ENCODE measurements at places on chromosomes 4 and X. TPM values are rescaled to one million over a fixed set of nuclear protein-coding genes. Genes with fewer than 3 reads are reported as not detected.

Gene CPZ
- total RNA-seq = 12.2 TPM

Gene UGT2B11
- total RNA-seq = not detected

Gene ARMCX1
- total RNA-seq = 103 TPM

Gene PFKFB1
- 0.16 TPM for total RNA-seq

Gene SMIM10
- total RNA-seq = 5.7 TPM

Gene NEUROG2
- not detected for total RNA-seq

Gene P2RY4
- not detected for total RNA-seq

Gene LRIT3
- under 0.01 TPM for total RNA-seq

Gene CCDC160
- total RNA-seq = not detected

Gene NALF2
- not detected for total RNA-seq

Gene MAGEC1
- not detected for total RNA-seq

Gene MAD2L1
- total RNA-seq = 4.7 TPM

Gene PARM1
- total RNA-seq = 0.09 TPM

Gene GAGE12H
- total RNA-seq = not detected

Gene PRRG1
- 9.1 TPM for total RNA-seq

Gene SUPT20HL1
- 0.09 TPM for total RNA-seq

Gene TLL1
- not detected for total RNA-seq

Gene ZFP42
- under 0.01 TPM for total RNA-seq

Gene FANCB
- total RNA-seq = 3.2 TPM

Gene GPR101
- not detected for total RNA-seq

Gene XG
- total RNA-seq = 6.1 TPM

Gene FLNA
- 1,283 TPM for total RNA-seq

Gene ADH6
- total RNA-seq = not detected

Gene AREG
- total RNA-seq = 0.26 TPM

Gene GSPT2
- total RNA-seq = 4.6 TPM

Gene FGF5
- 2.7 TPM for total RNA-seq

Gene CSAG3
- not detected for total RNA-seq

Gene EVC
- 42.9 TPM for total RNA-seq

Gene ETDB
- total RNA-seq = not detected

Gene PLK4
- total RNA-seq = 3.5 TPM

Gene PLP1
- total RNA-seq = 0.26 TPM

Gene HELT
- total RNA-seq = not detected

Gene S100G
- total RNA-seq = not detected

Gene IGSF1
- not detected for total RNA-seq

Gene TRIM60
- not detected for total RNA-seq

Gene GIMD1
- total RNA-seq = not detected

Gene SLC49A3
- 5.2 TPM for total RNA-seq

Gene TMSB15C
- 2.0 TPM for total RNA-seq

Gene GPR143
- not detected for total RNA-seq

Gene TAF7L
- 0.95 TPM for total RNA-seq

Gene TRIM75
- total RNA-seq = not detected

Gene TMEM144
- total RNA-seq = 6.3 TPM

Gene RASGEF1B
- total RNA-seq = not detected

Gene AWAT2
- not detected for total RNA-seq

Gene RBM47
- 0.32 TPM for total RNA-seq

Gene TCEAL7
- 74.1 TPM for total RNA-seq

Gene CTAG2
- total RNA-seq = not detected

Gene IL21
- not detected for total RNA-seq

Gene TCEANC
- 6.0 TPM for total RNA-seq

Gene GAB1
- 3.9 TPM for total RNA-seq

Gene ARMCX6
- total RNA-seq = 23.4 TPM

Gene GPRIN3
- not detected for total RNA-seq

Gene APLN
- total RNA-seq = 0.32 TPM

Gene LGI2
- not detected for total RNA-seq

Gene GPR34
- total RNA-seq = not detected

Gene GAGE12F
- total RNA-seq = not detected

Gene CCDC149
- 10.1 TPM for total RNA-seq

Gene DNAAF6
- not detected for total RNA-seq
